ENCODE measurements at places on chromosomes 7 and 10.

DNA sequence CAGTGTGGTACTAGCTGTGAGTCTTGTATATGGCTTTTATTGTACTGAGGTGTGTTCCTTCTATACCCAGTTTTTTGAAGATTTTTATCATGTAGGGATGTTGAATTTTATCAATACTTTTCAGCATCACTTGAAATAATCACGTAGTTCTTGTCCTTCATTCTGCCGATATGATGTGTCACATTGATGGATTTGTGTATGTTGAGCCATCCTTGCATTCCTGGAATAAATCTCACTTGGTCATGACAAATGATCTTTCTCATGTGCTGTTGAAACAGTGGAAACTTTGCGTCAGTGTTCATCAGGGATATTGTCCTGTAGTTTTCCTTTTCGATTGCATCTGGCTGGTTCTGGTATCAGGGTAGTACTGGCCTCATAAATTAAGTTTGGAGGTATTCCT lies 7.1 kb upstream of the PRKAR1B start:
- no peak for DNase-seq

DNA sequence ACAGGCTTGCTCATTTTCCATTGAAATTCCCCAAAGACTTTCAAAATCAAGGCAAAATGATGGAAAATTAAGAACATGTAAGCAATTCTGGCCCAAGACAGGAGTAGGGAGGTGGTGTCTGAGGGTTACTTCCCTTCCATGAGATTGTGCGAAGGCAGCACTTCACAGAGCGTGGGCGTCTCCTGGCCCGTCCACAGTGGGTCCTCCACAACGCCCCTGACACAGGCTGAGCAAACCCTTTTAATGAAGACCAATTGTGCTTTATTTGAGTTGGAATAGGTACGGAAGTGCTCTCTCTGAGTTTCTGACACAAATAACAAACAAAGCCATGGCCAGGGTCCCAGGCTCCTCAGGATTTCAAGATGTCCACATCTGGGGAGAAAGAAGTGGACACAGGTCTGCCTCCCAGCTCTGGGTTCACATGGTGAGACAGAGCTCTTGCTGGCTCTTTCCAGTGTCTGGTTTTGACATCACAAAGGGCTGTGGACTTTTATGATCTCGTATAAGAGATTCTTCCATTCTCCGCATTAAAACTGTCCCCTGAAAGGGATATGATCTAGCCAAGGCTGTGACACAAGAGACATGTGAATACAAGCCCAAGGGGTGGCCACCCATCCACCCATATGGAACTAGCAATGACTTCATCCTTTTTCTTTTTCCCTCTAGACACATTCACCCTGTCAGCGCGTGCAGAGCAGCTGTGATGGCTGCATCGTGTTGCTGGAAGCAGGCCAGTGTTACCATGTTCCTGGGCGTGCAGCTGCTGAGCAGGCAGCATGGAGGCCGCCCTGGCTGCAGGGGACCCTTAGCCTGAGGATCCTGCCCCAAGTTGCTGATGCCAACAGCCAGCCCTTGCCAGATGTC lies 145.6 kb downstream of the ADAM12 start:
- no peak for DNase-seq

GRCh38 chr10:48474765-48475365 lies 130.0 kb downstream of the ARHGAP22 start:
- DNase-seq, result no peak

GRCh38 chr10:86037096-86037495 lies 329.5 kb downstream of the GRID1 start:
- DNase-seq, result no peak

DNA sequence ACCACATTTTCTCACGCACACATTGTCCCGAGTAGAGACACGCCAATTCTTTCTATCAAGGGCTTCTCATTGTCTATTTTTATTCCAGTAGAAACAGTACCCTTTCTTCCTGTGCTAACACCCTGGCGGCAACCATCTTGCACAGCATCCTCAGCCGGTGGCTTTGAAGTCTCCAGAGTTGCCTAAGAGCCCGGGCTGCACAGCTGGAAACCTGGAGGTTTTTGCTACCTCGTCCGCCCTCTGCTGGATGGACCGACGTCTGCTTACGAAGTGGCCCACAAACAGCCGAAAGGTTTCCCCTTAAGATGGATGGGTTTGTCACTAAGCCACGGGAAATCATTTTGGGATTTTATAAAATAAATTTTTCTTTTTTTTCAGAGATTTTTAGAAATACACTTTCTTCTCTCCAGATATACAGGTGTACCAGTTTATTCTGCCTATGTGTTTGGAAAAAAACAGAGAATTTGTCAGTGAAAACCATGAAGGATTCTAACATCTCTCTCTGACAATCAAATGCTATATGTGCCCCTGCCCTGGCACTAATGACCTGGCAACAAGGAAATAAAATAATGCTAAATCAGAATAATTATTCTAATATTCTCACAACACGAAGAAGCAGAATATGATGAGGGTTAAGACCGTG lies 81.8 kb upstream of the FAM204A start:
- peak; percentile 85 for DNase-seq

Measured in dermis blood vessel endothelial cell (primary cell).